Left lung (tissue), 14 donors: ENCODE measurements at places on chromosomes 7 and 10. TPM values are rescaled to one million over a fixed set of nuclear protein-coding genes. Genes with fewer than 3 reads are reported as not detected.

DNA sequence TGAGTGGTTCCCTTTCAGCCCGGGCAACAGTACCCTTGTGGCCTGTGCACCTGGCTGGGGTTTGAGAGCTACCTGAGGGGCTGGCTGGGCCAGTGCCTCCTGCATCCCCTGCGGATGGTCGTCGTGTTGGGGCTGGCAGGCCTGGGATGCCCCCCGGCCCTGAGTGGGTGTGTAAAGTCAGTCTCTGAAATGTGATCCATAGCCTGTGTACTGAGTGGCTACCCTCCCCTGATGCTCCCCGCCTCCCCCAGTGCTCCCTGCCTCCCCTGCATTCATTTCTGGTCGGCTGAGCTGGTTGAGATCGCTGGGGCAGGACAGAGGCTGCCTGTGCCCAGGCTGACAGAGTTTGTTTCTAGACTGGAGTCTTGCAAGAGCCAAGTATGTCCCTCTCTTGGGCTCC, 9.3 kb downstream of the ZNF316 start:
- no peak for DNase-seq

DNA sequence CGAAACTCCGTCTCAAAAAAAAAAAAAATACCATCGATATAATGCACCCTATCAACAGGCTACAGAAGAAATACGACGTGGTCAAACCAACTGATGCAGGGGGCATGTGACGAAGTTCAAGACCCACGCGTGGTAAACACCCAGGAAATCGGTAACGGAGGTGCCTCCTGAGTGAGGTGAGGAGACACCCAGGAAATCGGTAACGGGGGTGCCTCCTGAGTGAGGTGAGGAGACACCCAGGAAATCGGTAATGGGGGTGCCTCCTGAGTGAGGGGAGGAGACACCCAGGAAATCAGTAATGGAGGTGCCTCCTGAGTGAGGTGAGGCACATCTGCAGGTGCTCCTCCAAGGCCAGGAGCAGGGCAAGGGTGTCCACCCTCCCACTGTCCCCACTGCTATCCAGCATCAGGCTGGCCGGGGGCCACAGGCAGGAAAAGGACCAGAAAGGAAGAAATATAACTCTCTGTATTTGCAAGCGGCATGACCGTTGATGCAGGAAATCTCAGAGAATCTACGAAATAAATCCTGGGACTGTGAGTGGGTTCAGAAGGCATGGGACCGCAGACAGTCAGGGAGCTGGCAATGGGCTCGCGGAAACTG, 10.7 kb upstream of the GPR146 start:
- DNase-seq: peak; percentile 58

GRCh38 chr10:12448340-12448728, 99.0 kb downstream of the CAMK1D start:
- DNase-seq: no peak

GRCh38 chr7:122123746-122124145, 20.3 kb downstream of the AASS start:
- no peak for DNase-seq

PGAM1 gene
- 236 TPM for total RNA-seq

DNA sequence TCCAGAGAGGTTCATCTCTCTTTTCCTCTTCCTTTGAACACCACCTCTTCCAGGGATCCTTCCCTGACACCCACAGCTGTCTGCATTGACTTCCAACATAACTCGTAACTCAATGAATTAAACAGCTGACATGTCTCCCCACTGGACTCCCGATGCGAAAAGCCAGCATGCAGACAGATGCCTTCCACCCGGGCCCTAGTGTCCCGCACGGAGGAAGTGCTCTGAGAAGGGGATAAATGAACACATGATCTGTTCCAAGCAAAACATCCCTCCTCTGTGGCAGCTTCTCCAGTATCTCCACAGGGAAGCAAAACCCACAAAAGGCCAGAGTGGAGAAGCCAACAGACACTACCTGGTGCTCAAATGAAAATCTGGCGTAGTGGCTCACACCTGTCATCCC, 28.3 kb downstream of the OGDHL start:
- no peak for DNase-seq

CTAGE8 gene
- total RNA-seq: not detected

OR2A42 gene
- not detected for total RNA-seq

DNA sequence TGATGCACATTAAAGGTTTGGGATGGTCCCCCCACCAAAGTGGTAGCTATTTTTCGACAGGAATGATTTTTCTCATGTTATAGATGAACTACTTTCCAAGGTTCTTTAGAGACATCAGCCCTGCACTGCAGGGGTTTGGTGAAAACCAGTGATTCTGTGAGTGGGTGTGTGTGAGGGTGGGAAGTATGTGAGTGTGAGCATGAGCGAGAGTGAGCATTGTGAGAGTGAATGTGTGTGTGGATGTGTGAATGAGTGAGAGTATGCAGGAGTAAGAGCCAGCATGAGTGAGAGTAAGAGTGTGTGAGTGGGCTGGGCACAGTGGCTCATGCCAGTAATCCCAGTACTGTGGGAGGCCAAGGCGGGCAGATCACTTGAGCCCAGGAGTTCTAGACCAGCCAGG, 75.0 kb downstream of the GOLGA7B start:
- no peak for DNase-seq

DNA sequence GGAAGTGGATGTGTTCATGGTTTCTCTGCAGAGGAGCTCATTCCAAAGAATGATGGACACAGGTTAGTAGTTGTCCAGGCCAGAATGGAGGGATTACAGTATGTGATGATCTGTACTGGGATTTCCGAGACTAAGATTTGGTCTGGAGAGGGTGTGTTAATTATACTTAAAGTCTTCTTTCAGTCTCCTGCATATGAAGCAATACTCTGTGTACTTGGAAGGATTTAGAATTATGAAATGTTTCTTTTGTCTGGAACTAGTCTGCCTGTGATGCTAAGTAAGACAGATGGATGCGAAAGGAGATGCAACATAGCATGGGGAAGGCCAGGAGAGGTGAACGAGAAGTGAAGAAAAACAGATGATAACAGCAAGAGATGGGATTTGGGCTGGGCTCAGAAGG, 305.1 kb upstream of the LYZL1 start:
- no peak for DNase-seq

SPDYE11 gene
- total RNA-seq: not detected

FZD1 gene
- 20.0 TPM for total RNA-seq

- no peak for DNase-seq
Observed at GRCh38 chr10:26821699-26822570, 38.8 kb downstream of the ABI1 start.

PRKCQ gene
- 7.0 TPM for total RNA-seq

STK31 gene
- 1.4 TPM for total RNA-seq

GRCh38 chr7:157525491-157525915, 188.7 kb downstream of the DNAJB6 start:
- no peak for DNase-seq

HTR5A gene
- total RNA-seq: not detected

RSPH10B2 gene
- 1.6 TPM for total RNA-seq

GRCh38 chr7:108157606-108158335, 27.6 kb upstream of the LAMB4 start:
- no peak for DNase-seq

- peak; percentile 21 for DNase-seq
Observed at GRCh38 chr7:6209340-6209739, 63.1 kb downstream of the CYTH3 start.

DNA sequence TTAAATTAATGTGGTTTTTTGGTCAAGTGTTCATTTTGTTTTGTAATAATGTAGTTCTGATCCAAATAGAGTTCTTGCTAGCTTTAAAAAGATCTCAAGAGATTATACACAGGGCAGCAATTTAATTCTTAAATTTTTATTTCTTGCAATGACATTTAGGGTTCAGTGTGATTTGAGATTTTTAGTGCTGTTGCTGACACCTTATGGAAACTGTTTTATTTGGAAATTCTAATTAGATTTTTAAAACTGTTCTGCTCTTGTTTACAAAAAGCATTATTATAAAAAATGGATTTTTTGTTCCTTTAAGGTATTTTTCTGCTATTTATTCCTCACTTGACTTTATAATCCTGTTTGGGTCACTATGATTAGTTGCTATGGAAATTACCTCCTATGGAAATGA, 72.1 kb downstream of the RTKN2 start:
- no peak for DNase-seq

DNA sequence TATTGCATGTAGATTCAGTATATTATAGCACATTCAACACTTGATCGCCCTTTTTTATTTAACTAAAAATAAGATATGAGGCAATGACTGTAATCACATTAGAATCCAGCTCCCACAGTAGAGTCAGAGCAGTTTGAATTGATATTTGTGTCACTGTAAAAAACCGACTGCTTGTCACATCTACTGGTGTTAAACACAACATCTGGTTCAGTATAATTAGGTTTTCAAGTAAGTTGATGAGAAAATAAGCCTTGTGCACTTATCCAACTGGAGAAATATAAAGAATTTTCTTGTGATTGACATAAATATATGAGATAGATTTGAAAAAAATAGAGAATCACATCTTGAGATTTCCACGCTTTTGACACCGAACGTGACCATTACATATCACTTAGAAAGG, 69.0 kb downstream of the CHRM2 start:
- no peak for DNase-seq

DNA sequence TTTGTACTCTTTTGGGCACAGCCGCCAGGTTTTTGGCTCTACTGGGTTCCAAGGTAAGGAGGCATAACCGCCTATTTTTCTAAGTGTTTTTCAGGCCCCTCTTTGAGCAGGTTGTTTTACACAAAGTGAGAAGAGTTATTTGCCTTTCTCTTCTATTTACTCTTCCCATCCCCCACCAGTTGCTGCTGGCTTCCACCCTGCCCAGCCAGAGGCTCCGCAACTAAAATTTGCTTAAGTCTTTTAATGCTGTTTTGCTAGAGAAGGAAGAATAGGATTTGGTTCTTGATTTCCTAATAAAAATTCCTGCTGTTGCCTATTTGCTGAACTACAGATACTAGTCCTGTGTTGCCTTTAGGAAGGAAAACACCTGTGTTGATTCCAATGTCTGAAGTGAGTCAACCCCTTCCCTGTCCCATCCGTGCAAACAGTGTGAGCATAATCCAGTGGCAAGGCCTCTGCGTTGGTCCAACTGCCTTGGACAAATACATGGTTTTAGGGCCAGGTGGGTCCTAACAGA, 1.9 kb downstream of the PLA2G12B start:
- DNase-seq: no peak
